AG04449 (cell line): ENCODE measurements at places on chromosomes 5 and 9.

GRCh38 chr5:179731791-179732411 lies 721 bp upstream of the MAML1 start:
- DNase-seq: peak; percentile 58

DNA sequence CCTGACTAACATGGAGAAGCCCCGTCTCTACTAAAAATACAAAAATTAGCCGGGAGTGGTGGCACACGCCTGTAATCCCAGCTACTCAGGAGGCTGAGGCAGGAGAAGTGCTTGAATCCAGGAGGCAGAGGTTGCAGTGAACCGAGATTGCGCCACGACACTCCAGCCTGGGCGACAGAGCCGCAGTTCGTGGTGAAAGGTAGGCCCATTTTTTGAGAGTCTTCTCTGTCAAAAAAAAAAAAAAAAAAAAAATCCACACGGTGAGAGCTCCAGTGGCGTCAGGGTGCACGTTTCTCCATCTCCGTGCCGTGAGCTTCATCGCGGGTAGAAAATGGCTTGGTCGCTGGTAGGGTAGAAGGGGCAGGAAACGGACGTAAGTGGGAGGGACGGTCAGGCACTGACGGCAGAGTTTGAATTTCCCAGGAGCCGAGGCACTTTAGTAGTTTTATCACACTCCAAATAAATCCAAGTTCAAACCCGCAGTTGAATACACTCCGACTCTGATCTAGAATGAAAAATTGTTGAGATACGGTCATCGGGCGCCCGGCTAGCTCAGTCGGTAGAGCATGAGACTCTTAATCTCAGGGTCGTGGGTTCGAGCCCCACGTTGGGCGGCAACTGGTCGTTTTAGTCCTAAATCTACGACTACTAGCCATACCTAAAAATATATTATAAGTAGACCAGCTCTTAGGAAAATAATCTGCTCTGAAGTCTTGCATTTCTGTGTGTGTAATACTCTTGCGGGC lies 2.4 kb upstream of the TRIM7 start:
- DNase-seq: peak; percentile 71

DNA sequence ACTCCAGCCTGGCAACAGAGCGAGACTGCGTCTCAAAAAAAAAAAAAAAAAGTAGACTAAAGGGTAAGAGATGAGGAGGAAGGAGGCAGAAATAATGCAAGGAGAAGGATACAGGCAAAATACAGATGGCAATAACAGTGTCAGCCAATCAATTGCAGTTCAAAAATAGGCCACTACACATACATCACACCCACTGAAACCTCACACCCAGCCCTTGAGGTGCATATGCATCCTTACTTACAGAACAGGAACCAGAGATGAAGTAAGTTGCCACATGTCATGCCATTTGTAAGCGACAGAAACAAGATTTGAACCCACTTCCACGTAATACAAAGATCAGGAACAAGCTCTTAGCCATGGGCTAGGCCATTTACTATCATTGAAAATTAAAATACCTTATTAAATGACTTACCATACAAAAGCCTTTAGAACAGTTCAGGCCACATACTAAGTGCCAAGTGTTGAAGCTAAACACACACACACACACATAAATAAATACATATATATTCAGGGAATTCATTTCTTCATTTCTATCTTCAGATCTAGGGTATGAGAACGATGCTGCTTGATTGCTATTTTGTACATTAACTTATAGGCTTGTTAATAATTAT lies 98.4 kb downstream of the FNBP1 start:
- DNase-seq: no peak

DNA sequence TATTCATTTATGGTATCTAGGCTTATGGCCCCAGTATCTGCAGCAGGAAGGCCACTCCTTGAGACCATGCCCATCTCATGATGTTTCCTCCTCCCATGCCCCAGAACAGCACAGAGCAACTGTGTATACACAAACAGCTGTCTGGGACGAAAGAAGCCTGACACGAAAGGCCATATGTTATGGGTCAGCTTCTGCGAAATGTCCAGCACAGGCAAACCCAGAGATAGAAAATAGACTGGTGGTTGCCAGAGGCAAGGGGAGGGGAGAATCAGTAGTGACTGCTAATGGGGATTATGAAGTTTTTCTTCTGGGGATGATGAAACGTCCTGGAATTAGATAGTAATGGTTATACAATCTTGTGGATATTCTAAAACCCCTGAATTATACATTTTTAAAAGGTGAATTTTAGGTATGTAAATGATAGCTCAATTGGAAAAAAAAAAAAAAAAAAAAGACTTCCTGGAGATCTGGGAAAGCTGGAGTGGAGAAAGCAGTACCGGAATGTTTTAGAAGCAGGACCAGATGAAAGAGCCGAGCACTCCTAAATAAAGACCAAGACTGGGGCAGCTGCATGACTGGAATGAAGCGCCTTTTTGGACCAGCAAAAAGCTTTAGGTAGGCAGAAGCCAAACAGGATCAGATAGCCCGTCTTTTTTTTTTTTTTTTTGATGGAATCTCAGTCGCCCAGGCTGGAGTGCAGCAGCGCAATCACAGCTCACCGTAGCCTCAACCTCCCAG lies 29.2 kb downstream of the PCDHGC5 start:
- DNase-seq: no peak

- DNase-seq: no peak
Observed at GRCh38 chr5:141906972-141907371, 16.7 kb upstream of the DELE1 start.

DNA sequence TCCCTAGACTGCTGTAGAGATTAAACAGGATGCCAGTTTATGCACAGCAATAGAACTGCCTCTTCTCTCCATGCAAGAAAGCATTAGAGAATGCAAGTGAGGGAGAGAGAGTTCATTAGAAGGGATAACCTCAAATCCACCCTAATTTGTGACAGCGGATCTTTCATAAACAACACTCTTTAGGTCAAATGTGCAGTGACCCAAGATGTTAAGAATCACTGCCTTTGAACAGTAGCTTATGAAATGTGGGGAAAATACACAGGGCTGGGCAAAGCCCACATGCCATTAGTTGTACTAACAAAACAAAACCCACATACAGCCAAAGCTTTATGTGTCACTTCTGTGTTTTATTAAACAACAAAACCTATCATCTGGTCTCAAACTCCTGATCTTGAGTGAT lies 36.2 kb upstream of the POU4F3 start:
- no peak for DNase-seq
